ENCODE measurements at places on chromosomes 12 and 14.

DNA sequence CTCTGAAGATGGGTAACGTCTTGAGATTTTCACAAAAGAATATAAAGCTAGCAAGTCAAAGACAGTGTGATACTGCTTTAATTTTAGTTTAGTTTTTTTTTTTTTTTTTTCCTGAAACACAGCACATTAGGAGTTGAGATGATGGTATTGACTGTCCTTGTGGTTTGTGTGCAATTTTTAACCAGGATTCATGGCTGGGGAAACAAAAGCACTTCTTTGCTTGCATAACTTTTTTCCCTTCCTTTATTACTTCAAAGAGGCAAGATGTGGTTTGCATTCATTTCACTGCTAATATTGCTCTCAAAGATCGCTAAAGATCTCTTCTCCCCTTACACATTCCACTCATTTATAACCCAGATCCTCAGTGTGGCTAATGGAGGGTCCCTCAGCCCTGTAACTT lies 157.1 kb upstream of the PZP start:
- no peak for DNase-seq

DNA sequence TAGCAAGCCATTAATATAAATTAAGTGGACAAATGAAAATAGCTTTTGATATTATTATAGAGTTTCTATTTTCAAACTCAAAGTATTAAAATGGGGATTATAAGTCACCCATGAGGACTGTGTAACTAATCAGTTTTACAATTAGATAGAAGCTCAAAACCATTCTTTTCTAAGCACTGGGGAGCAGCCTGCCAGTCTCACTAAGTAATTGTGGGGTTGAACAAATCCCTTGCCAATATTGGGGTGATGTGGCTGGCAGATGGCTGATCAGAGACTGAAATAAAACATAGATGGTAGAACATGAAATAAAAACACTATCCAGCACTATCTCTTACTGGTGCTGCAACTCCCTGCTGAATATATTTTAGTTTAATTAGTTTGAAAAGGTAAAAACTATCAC lies 353.2 kb downstream of the FLRT2 start:
- DNase-seq: no peak

DNA sequence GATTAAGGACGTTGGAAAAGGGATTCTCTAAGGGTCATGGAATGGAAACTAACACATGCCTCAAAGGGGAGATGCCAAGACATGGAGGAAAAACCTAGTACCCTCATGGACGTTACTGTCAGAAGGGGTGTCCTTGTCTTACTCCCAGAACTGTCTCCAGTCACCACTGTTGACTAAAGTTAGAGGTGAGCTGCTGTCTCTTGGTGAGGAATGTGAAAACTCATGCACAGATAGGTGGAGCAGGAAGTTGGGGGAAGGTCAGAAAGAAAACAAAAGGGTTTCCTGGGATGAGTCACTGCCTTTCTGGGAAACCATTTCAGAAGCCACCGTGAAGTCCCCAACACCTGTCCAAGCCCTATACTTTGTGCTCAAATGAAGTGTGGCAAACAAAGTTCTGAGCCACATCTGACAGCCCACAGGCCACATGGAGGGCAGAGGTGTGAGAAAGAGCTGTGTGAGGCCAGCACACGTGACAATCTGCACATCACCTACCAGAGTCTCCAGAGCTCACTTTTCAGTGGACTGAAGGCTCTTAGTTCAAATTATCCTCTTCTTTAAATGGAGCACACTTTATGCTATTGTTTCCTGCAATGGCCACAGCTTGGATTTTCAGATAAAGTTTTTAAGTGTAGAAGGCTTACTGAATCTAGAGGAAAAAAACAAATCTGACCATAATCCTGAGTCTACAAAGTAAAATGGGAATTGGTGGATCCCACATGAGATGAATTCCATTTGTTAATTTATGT lies 92.9 kb upstream of the EGLN3 start:
- no peak for DNase-seq

DNA sequence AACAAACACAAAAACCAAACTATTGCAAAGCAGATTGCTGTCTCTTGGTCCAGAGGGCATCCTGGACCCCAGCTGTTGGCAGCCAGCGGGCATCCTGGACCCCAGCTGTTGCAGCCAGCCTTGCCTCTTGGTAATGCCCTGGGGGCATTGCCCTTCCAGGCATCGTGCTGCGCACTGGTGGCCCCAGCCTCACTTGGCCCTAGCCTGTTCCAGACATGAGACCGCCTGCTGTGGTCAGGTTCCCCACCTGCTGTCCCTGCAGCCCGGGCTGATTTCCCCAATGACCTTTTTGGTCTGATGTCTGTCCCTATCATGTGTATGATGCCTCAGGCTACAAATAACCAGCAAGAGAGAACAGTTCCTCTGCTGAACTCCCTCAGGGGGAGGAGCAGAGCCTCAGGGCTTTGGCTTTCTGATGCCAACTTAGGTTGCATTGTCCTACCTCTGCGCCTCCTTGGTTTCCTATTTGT lies 20.8 kb downstream of the MLXIP start:
- DNase-seq: no peak

DNA sequence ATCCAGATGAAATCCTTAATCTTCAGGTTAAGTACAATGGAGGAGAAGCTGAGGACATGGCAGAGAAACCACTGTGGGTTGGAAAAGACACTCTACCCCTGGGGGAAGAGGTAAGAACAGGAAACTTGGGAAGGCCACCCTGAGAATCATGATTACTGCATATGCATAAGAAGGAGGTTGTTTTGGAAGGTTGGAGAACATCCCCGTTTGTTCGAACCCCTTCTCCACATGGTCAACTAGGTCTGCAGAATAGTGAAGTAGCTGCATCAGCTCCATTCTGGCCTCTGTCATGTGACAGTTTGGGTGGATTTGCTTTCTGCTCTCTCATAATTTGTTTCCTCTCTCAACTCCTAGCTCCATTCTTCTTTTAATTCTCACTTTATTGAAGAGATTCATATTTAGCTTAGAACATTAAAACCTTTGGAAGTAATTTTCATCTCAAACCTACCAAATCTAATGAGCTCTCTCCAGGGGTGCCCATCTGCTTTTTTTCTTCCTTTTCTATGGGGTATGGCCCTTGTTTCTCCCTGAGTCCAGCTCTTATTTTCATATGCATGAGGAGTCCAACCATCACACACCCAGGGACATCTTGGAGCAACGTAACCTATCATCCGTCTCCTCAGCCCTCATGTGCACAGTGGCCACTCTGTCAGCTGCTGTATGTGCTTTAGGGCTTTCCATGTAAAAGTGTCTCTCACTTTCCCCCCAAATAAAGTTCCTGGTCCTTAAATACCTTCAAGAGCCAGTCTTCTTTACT lies 820.3 kb downstream of the TMEM121 start:
- no peak for DNase-seq

DNA sequence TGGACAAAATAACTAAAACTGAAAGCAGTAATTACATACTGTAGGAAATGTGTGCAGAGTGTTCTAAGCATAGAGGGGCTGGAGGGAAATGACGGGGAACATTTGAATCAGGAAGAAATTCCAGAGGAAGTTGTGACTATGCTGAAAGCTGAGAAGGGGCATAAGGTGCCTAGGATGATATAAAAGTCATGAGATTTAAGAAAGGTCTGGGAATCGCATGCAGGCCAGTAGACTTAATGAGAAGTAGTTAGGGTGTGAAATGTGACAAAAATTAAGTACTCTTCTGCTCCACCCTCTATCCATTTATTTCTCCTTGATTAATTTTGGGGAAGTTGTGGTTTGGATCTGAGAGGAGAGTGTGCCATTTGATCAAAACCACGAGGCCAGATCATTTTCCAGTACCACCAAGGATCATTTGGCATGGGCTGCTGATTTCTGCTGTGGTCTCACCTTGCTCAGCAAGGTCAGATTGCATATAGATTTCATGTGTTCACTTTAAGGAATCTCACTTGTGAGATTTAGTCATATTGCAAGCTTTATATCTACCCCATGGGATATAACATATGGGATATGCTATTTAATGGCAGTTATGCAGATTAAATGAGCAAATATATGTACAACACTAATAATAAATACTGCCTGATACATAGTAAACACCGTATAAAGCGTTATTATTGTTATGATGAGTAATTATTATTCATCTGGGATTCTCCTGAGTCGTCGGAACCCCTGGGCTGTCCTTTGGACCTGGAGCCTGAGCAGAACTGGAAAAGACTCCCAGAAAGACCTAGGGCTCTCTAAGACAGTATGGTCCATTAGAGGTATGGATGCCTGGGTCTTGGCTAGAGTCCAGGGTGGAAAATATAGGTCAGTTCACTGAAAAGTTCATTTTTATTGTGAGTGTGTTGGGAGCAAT lies 72.3 kb downstream of the SRGAP1 start:
- no peak for DNase-seq

GRCh38 chr12:22687361-22688076 lies 62.5 kb downstream of the ETNK1 start:
- no peak for DNase-seq

All from NCI-H1092 (cell line).